ENCODE measurements at places on chromosomes 13 and 19.

GRCh38 chr13:51246418-51247277, 24.4 kb downstream of the FAM124A start:
- no peak for DNase-seq

- no peak for DNase-seq
Observed at GRCh38 chr13:110044551-110045111, 258.2 kb upstream of the IRS2 start.

DNA sequence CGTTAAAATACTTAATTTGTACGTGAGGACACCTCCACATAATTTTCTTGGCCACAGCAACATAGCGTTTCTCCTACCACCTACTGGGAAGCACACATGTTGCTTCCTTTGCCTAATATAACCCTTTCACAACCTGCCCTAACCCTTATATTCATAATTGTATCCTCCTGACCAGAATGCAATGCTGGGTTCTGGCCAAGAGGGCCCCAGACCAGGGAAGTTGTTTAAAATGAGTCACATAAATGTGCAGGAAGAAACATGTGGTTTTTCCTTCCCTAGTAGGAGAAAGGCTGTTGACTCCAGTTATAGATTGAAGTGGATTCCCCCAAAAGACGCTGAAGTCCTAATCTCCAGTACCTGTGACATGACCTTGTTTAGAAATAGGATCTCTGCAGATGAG, 187.3 kb downstream of the NUFIP1 start:
- no peak for DNase-seq

- no peak for DNase-seq
Observed at GRCh38 chr13:24500977-24501376, 11.6 kb downstream of the PARP4 start.

GRCh38 chr19:7921302-7921966, 1.3 kb downstream of the SNAPC2 start:
- no peak for DNase-seq

- peak; percentile 69 for DNase-seq
Observed at GRCh38 chr19:40165362-40165937, 25.8 kb upstream of the MAP3K10 start.

- no peak for DNase-seq
Observed at GRCh38 chr19:48568345-48568886, 16.4 kb downstream of the SULT2B1 start.

- DNase-seq, result no peak
Observed at GRCh38 chr13:113601166-113602070, 16.9 kb downstream of the TFDP1 start.

DNA sequence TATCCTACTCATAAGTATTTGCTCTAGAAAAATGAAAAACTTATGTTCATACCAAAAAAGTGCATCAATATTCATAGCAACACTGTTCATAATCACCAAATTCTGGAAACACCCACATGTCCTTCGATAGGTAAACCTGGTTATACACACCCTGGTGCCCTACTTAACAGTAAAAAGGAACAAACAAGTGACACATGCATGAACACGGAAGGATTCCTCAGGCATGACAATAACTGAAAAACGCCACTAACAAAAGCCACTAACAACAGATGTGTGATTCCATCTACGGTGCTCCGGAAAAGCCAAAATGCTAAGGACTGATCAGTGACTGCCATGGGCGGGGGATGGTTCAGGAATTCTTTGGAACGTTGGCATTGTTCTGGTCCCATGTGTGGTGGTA, 65.5 kb downstream of the STK24 start:
- peak; percentile 32 for DNase-seq

- no peak for DNase-seq
Observed at GRCh38 chr19:11657307-11657706, 60.0 kb downstream of the ZNF627 start.

DNA sequence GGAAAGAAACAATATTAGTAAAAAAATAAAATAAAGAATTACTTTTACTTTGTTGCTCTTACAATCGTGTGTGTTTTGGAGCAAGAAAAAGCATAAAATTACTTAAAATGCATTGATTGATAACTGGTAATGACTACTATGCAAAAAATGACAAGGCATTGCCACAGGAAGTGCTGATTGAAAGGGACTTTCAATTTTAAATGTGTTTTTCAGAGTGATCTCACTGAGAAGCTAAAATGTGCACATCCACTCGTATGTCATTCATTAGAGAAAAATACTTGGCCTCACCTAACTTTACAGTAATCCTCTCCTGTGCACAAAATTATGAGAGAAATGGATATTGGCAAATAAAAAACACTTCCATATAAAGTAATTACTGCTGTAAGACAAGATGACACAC, 934.9 kb downstream of the SLITRK6 start:
- no peak for DNase-seq

GRCh38 chr19:2775556-2776430, 7.3 kb downstream of the SGTA start:
- peak; percentile 75 for DNase-seq

- DNase-seq, result no peak
Observed at GRCh38 chr13:113631341-113632095, 26.5 kb downstream of the ATP4B start.

DNA sequence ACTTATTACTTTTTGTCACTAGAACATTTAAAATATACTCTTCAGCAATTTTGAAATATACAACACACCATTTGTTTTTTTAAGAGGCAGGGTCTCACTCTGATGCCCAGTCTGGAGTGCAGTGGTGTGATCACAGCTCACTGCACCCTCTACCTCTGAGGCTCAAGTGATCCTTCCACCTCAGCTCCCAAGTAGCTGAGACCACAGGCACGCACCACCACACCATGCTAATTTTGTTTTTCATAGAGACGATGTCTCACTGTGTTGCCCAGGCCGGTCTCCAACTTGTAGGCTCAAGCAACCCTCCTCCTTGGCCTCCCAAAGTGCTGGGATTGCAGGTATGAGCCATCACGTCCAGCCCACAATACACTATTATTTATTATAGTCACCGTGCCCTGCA, 2.6 kb downstream of the IGFL2 start:
- DNase-seq, result no peak

GRCh38 chr13:48144413-48145035, 49.6 kb upstream of the MED4 start:
- peak; percentile 43 for DNase-seq

- no peak for DNase-seq
Observed at GRCh38 chr19:307793-308420, 16.7 kb upstream of the PLPP2 start.

DNA sequence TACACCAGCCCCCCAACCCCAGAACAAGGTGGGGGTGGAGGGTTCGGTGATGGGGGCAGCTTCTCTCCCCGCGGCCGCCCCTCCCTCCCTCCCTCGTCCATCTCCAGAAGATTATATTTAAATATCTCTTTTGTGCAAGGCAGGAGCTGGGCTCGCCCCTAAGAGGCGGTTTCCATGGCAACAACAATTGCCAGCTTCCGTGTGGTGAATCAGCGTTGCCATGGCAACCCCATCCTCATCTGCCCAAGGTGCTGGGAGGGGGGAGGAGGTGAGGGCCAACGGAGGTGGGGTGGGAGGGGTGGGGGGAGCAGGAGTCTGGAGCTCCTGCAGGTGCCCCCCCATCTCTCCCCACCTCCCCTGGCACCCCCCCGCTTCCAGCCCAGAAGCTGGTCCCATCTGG, 46.4 kb downstream of the CELF5 start:
- peak; percentile 47 for DNase-seq

- no peak for DNase-seq
Observed at GRCh38 chr19:37932985-37933936, 26.3 kb downstream of the SIPA1L3 start.

DNA sequence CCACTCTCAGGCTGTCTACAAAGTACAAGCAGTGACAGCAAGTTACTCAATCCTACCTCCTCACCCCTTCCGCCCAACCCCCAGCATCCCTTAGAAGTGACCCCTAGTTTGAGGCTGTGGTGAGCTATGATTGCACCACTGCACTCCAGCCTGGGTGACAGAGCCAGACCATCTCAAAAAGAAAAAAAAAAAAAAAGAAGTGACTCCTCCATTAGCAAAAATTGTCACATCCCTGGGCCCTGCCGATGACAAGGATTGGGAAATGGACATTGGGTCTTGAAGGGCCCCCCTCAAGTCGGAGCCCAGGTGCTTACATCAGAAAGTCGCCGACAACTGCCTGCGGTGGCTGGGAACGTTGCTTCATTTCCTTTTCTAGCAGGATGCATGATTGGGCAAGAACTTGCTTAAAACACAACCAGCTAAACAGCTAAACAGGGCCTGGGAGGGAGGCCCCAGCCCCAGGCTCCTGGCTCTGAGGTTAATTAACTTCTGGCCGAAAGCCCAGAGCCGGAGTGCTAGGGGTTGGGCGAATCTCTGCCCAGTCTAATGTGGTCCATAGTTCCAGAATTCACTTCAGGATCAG, 15.3 kb downstream of the RAB3D start:
- peak; percentile 33 for DNase-seq

GRCh38 chr13:60213236-60213744, 49.6 kb upstream of the DIAPH3 start:
- DNase-seq, result no peak

DNA sequence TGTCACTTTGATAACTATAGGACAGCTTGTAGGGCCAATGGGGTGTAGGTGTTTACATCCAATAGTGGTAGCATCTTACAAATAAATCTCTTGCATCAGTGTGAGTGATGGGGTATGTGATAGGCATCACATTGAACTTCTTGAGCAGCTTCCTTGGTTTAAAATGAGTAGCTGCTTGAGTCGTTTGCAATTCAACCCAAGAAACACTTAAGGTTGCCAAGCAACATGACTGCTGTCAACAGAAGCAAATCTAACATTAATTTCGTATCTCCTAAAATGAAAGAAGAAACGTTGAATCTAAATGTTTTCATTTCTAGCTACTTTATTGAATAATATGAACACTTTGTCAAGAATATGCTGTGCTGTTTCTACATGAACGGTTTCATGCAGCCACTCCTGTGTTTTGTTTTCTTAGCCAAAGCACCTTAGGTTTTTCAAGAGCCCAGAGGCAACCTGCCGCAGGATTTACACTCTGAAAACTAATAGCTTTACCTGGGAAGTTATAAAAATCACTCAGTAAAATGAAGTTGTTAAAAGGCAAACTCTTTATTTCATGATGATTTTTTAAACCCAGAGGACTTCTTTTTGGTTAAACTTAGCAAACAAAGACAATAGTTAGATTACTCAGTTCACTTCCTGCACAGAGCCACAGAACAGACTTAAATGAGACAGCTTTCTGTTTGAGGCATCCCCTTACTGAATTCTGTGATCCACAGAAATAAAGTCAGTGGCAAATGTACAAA, 305.2 kb downstream of the MTUS2 start:
- peak; percentile 56 for DNase-seq

GRCh38 chr13:39612023-39612637, 9.1 kb upstream of the LHFPL6 start:
- DNase-seq, result peak; percentile 60

All from CD4-positive, alpha-beta T cell treated with Interleukin-21 for 1 hour (primary cell).